ENCODE measurements at places on chromosomes 13 and 19.

GRCh38 chr13:99941086-99941485 is 30.5 kb downstream of the ZIC5 start:
- no peak for DNase-seq

DNA sequence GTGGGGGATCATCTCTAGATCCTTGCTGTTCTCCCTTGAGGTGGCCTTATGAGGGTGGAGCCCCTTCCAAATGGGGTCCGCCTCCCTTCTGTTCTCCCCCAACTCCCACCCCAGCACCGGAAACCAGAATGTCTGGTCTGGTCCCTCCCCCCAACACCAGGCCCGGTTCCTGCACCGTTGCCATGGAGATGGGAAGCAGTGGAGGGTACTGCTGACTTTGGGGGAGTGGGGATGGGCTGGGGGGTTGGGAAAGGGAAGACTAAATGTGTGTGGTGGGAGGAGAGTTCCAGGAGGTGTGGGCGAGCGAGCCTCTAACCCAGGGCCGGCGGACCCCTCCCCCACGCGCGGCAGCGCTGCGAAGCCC is 1.7 kb downstream of the SHANK1 start:
- no peak for DNase-seq

- DNase-seq = no peak
These were observed 55.0 kb upstream of the ADGRE1 start for GRCh38 chr19:6832412-6832811.

- no peak for DNase-seq
These were observed 172.7 kb upstream of the MAB21L1 start for GRCh38 chr13:35649162-35649561.

- DNase-seq = no peak
These were observed 127.6 kb upstream of the GPC6 start for GRCh38 chr13:93098972-93099371.

GRCh38 chr13:80962855-80963254 is 621.9 kb upstream of the SPRY2 start:
- no peak for DNase-seq

DNA sequence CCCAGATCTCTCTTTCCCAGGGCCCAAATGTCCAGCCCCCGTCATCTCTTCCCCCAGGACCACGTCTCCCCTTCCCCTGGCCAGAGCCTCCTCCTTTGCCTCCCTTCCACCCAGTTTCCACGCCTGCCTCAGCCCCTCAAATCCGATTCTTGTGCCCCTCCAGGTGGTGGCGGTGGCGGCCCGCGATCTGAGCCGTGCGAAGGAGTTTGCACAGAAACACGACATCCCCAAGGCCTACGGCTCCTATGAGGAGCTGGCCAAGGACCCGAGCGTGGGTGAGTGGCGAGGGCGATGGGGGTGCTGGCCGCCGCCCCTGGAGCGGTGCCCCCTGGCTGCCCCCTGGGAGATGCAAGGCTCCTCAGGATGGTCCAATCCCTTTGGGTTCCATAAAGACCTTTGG is 1.3 kb downstream of the DHDH start:
- DNase-seq = no peak

- DNase-seq = no peak
These were observed at the start of gene NPHS1 for GRCh38 chr19:35852029-35852780. Gene NPHS1 (minus strand): TSS chr19:35852504. CDS start chr19:35851837, 667 bp downstream.

DNA sequence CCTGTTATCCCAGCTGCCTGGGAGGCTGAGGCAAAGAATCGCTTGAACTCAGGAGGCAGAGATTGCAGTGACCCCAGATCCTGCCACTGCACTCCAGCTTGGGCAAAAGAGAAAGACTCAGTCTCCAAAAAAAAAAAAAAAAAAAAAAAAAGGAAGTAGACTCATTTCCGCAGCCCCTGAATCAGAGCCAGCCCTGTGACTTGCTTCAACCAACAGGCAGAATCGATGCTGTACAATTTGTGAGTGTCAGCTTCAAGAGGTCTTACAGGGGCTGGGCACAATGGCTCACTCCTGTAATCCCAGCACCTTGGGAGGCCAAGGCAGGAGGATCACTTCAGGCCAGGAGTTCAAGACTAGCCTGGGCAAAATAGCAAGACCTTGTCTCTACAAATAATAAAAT is 12.8 kb downstream of the ANKRD27 start:
- no peak for DNase-seq

DNA sequence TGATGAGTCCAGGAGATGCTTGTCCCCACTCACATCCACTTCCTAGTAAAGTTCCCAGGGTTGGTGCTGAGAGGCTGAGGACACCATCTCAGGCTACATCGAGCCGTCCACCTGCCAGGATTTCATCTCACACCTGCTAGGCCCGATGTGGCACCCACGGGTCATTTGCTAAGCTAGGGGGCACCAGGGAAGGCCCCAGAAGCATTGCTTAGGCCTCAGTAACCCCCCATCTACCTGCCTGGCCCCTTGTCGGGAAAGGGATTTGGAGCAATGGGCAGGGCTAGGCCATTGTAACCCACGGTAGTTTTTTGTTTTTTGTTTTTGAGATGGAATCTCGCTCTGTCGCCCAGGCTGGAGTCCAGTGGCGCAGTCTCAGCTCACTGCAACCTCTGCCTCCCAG is 51.8 kb downstream of the F2RL3 start:
- DNase-seq = no peak

DNA sequence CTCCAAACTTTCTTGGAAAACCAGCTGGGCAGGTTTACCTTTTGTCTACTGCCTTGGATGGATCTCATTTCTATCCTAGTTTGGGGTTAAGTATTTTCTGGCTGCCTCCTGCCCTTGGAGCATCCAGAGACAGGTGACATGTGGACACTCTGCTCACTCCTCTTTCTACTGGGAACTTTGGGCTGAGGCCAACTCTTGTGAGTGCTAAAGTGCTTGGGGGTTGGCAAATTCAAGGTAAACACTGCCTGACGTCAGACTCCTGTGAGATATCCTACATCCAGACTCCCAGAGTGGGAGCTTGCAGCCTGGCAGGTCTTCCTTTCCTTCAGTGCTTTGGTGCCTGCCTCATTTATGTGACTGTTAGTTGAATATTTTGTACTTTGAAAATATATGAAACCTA is 388.1 kb downstream of the KCNRG start:
- DNase-seq = no peak

DNA sequence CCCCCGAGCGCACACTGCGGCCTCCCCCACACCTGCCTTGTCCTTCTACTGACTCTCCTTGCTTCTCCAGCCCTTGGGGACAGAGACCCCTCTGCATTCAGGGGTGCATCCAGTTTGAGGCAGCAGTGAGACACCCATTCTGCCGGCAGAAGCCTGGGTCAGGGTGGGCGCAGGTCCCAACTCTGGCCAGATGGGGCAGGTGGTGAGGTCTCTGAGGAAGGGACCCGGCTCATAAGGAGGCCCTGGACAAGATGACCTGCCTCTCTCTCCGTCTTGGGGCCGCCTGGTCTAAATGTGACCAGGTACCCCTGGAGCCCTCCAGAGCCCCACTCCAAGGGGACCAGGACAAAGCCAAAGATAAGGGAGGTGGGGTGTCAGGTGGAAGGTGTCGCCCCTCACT is 6.1 kb downstream of the CHERP start:
- DNase-seq = no peak

- no peak for DNase-seq
These were observed 360.5 kb downstream of the KCNRG start for GRCh38 chr13:50375792-50376191.
